ENCODE measurements at places on chromosomes 3 and 15.

- DNase-seq, result no peak
Observed at GRCh38 chr3:66017591-66017990, 21.1 kb downstream of the MAGI1 start.

GRCh38 chr3:172069478-172069877, 30.1 kb downstream of the FNDC3B start:
- no peak for DNase-seq

DNA sequence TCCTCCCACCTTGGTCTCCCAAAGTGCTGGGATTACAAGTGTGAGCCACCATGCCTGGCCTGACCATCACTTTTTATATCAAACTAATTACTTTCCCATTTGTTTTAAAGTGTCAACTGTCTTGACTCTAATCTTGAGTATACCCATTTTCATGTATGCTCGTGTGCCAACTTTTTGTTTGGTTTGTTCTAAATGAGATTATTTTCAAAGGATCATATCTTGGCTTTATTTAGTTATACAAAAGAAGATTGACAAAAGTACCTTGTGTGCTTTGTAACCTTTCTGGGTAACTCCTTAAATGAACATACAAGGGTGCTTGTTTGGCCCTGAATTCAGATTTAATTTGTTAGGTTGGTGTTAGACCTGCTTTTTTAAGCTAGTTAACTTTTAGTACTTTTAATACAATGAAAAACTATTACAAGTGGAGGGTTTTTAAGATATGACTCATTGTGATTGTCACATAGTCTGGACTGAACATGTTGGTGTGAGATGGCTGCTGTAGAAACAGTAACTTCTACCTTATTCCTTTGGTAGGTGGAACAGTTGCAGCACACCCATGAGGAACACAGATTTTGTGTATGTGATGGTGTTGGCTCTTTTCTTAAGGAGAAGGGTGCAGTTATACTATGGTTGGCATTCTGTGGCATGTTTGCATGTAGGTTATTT, 10.7 kb downstream of the KIF23 start:
- no peak for DNase-seq

GRCh38 chr15:80891006-80891405, 98.6 kb downstream of the MESD start:
- no peak for DNase-seq

- no peak for DNase-seq
Observed at GRCh38 chr3:14991151-14991742, 43.9 kb downstream of the NR2C2 start.

DNA sequence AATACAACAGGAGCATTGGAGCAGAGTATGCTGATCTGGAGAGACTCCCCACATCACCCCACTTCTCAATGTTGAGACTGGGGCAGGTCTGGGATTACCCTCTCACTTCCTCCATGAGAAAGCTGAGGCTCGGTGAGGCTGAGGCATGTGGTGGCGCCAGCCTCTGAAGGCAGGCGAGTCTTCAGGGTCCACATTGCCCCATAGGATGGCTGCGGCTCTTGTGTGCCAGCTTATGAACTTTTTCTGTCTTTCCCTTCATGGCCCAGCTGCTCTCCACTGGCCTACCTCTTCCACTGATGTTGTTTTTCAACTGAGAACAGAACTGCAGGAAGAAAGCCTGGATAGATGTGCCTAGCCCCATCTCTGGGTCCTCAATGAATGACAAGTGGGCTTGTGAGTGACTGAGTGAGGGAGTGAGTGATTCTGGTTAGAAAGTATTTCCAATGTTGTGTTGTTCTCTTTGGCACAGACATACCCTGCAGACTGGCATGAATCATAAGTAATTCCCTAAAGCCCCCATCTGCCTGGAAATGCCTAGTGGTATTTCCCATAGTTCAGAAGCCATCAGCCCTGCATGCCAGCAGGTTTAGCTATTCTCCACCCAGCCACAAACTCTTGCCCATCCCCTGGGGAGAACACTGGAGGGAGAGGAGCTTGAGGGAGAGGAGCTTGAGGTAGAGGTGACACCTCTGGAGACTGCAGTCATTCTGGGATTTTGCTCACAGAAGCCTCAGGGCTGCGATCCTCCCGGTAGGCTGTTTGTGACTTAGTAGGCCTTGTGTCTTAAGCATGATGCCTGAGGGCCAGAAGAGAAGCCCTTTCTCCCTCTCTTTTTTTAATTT, 56.9 kb downstream of the AMOTL2 start:
- no peak for DNase-seq

GRCh38 chr15:72785432-72785831, 1.9 kb upstream of the ADPGK start:
- no peak for DNase-seq

DNA sequence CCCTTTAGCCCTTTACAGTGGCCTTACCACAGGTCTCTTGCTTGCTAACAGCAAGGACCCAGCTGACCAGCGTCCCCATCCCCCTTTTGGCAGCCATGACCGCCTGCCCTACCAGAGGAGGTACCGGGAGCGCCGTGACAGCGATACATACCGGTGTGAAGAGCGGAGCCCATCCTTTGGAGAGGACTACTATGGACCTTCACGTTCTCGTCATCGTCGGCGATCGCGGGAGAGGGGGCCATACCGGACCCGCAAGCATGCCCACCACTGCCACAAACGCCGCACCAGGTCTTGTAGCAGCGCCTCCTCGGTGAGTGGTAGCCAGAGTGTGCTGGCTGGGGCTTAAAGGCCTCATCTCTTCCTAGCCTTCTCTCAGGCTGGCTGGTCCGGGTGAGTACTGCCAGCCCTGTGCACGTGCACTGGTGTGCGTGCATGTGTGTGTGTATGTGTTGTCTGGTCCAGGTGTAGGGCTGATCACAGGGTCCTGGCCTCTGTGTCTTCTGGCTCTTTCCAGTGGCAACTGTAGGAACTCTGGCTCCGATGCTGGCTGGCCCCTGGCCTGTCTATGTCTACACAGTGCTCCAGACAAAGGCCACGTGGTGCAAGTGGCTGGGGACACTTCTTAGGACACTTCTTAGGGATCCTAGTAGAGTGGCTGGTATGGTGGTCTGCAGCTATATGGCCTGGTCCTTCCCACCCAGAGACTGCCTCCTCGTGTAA, 4.4 kb downstream of the CLK3 start:
- no peak for DNase-seq

GRCh38 chr3:31294430-31295149, 238.1 kb upstream of the STT3B start:
- DNase-seq, result no peak

DNA sequence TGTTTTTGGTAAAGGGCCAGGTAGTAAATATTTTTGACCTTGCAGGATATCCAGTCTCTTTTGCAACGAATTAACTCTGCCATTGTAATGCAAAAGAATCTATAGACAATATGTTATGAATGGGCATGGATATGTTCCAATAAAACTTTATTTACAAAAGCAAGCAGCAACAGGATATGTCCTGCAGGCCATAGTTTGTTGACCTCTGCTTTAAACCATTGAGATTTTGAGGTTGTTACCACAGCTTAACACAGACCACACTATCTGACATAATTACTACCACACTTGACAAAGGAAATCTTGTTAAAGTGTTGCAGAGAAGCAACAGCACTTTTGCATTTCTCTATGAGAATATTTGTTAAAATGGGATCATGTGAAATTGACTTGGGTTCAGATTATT, 349.3 kb downstream of the ERC2 start:
- DNase-seq, result no peak

DNA sequence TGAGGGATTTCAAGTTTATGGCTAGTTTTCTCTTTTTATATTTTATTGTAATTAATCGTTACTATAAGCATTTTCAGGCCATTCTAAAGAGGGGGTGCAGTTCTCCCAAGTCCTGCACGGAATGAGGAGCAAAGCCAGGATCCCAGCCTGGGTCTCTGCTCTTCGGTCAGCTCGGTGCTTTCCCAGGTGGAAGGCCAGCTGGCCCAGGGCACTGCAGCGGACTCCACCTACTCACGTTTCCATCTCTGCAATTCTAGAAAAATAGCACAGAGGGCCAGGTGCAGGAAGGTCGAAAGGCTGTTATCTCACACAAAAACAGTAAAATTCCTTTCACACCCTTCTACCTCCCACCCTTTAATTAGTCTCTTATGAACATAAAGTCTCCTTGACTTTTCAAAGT, 59.5 kb upstream of the HES1 start:
- DNase-seq, result no peak

DNA sequence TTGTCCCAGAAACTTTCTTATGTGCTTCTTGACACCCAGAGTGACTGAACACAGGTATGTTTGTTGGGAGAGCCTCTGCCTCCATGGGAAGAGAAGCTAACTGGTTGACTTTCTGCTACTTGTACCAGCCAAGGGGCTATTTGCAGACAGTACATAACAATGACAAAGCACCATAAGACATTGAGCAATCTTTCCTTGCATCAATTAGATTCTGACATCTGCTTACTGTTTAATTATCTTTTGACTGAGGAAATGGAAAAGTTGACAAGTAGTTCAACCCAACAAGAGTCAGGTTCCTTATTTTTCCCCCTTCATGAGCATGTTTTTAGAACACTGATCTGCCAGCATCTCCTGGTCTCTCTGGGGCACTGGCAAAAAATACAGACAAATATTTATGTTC, 157.7 kb downstream of the RPLP1 start:
- no peak for DNase-seq

- DNase-seq, result no peak
Observed at GRCh38 chr3:48832684-48833083, 15.0 kb downstream of the PRKAR2A start.

GRCh38 chr3:4461468-4462090, 5.5 kb downstream of the SUMF1 start:
- no peak for DNase-seq

DNA sequence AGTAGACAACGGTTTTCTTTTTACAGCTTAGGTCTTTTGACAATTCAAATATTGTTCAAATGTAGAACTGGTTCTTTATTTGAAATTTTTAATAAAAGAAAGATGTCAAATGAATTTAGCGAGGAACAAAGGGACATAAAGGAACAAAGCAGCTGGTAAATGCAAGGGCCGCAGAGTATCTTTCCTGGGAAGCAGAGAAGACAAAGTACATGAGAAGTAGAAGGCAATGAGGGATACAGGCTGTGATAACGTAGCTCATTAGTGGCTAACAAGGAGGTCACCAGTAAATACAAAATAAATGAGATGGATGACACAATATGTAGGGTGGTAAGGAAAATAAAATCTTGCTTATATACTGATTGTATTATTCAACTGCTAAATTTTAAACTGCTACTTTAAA, 762.8 kb downstream of the VGLL3 start:
- no peak for DNase-seq

- DNase-seq, result no peak
Observed at GRCh38 chr3:63523100-63523499, 129.4 kb upstream of the SNTN start.

DNA sequence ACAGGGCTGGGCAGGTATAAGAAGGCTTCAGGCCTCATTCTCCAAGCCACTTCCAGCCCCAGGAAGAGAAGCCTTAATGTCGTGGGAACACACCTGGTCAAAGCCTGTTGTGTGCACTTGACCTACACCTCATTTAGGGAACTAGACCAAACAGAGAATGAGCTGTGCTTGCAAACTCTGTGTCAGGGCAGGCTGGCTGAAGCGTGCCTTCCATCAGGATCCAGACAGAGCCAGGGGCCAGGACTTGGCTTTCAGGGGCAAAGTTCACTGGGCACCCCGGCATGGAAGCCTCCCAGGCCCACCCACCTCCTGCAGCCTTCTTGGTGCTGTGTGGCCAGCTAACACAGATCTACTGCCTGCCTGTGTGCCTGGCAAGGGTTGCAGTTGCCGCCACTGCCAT, 11.5 kb downstream of the RBPMS2 start:
- DNase-seq, result no peak

- DNase-seq, result no peak
Observed at GRCh38 chr15:88395241-88395640, 71.9 kb downstream of the MRPL46 start.

- DNase-seq, result no peak
Observed at GRCh38 chr3:42728668-42729364, 26.2 kb upstream of the HHATL start.

GRCh38 chr15:84747416-84748273, 747 bp upstream of the ZNF592 start:
- peak; percentile 60 for DNase-seq

DNA sequence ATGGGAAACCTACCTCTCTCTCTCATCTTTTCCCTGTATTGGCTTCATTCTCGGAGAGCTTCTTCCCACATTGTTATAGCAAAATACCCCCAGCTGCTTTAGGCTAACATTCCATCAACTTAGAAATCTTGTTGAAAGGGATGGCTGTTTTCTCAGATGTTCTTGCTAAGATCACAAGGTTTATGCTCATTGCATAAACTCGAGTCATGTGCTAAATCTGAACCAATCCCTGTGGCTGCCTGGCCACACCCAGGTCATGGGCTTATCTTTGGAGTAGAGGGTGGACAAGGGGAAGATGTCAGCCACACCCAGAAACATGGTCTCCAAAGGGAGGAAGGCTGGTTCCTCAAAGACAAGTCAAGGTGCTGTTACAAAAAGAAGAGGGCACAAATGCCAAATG, 150.6 kb upstream of the UMPS start:
- no peak for DNase-seq

DNA sequence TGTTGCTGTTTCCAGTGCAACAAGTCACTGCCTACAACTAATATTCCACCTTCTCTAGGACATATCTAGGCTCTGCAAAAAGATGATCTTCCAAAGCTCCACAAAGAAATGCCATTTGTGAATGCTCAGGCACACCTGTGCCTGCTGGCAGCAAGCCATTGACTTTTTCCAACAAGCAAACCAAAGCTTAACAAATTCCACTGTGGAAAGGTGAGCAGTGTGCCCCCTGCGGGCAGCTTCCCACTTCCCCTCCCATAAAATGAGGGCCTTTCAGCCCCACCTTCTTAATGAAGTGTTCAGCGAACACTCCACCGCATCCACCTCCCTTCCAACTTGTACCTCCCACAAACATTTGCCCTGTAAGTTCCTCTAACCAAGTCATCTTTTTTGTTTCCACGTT, 157.5 kb upstream of the SLC24A5 start:
- DNase-seq, result no peak

GRCh38 chr3:13223574-13224237, 150.5 kb upstream of the IQSEC1 start:
- DNase-seq, result no peak

- DNase-seq, result no peak
Observed at GRCh38 chr3:96803870-96804269, 10.5 kb upstream of the EPHA6 start.

- no peak for DNase-seq
Observed at GRCh38 chr3:16337856-16338540, 73.0 kb downstream of the OXNAD1 start.

All from hippocampal formation (tissue), 2 donors.